ENCODE measurements at places on chromosomes 13 and 19.

DNA sequence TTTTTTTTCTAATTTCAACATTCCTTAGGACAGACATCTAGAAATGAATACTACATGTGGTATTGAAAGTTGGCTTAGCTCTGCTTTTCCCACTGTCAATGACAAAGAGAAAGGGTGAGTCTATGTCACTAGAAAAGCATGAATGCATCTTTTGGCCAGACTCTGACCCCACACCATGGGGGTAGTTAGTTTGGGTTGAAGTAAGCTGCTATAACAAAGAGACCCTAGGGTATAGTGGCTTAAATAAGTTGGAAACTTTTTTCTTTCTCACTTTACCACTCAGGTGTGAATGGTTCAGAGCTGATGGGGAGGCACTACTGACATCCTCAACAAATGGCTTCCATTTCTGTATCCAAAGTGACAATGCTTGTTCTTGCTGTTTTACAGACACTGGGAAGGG lies 161.5 kb downstream of the DLEU7 start:
- DNase-seq: no peak

GRCh38 chr19:9958379-9958821 lies 22.1 kb upstream of the OLFM2 start:
- DNase-seq: peak; percentile 94

GRCh38 chr19:58385313-58385890 lies 1.7 kb upstream of the RPS5 start:
- DNase-seq: no peak

DNA sequence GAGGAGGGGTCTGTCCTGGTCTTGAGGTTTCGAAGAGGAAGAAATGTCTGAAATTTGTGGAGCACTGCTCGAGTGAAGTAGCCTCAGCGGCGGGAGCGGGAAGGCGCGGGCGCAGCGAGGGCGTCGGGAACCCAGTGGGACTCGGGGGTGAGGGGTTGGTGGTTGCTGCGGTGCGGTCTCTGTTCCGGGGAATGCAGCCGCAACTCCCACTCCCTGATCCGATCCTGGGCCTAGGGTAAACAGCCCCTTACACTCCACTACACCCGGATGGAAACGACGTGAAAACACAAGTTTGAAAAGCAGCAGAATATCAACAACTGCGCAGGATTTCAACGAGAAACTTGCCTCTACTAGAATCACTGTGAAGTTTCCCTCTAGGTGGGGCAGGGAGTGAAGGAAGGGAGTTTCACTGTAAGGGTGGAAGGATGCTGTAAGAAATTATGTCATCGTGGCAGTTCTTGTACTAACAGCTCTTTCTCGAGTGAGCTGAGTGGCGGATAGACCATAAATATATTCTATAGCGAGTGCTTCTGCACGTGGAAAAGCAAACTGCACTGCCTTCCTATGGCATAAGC lies 2.0 kb upstream of the KLF12 start:
- DNase-seq: no peak

DNA sequence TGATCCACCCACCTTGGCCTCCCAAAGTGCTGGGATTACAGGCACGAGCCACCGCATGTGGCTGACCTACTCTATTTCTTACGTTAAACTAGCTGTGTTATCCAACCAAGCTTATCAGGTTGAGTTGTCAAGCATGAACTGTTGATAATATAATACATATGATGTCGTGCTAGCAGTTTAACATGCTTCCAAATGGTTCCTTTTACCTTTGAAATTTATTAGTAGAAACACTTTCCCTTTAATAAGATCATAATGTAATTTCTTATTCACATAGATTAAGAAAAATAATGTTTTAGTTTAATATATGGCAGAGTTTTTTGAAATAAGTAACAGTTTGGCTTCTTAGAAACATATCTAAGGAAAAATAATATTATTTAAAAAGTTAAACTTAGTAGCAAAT lies 34.4 kb upstream of the VWA8 start:
- DNase-seq: no peak

Measured in fibroblast of skin of left biceps (primary cell).